ENCODE measurements at places on chromosomes 11 and 22.

- DNase-seq, result no peak
Observed at GRCh38 chr11:116234989-116235568, 537.7 kb downstream of the BUD13 start.

DNA sequence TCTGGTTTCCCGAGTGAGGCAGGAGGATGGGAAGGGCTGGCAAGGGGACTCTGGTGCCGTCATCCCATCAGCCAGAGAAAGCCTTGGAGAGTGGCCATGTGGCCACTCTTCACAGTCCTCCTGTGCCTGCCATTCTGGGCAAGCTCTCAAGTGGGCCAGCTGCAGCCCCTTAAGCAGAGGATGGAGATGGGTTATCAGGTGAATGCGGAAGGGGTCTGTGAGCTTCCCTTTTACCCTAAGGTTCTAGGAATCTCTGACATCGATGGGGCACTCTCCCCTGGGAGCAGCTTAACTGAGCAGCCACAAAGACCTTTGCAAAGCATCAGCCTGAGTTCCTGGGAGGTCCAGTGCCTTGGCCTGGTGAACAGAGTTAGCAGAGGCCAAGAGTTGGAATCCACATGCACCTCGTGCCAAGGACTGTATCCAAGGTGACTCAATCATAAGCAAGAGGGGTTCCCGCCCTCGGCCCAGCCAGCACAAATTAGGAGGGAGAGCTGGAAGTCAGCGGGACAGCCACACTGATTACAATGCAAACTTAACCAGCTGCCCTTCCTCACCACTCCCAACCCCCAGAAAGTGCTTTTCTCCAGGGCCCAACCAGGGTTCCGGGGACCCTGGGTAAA is 193.6 kb downstream of the BUD13 start:
- DNase-seq, result no peak

GRCh38 chr22:36379593-36380361 is 8.0 kb downstream of the MYH9 start:
- no peak for DNase-seq

DNA sequence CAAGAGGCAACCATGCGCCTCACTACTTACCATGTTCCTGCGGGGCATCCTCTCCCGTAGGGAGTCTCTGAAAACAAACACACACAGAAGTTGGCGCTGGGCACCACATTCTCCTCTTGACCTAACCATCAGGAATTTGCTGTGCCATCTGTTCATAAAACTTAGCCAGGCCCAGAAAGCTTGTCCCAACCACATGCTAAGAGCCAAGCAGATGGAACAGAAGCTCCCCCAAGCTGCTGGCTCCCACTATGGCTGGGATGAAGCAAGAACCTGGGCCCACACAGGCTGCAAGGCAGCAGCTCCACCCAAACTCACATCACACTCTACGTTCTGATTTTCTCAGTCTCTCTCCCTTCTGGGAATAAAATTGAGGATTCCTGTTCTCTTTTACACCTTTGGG is 17.4 kb downstream of the HPS4 start:
- DNase-seq, result no peak

DNA sequence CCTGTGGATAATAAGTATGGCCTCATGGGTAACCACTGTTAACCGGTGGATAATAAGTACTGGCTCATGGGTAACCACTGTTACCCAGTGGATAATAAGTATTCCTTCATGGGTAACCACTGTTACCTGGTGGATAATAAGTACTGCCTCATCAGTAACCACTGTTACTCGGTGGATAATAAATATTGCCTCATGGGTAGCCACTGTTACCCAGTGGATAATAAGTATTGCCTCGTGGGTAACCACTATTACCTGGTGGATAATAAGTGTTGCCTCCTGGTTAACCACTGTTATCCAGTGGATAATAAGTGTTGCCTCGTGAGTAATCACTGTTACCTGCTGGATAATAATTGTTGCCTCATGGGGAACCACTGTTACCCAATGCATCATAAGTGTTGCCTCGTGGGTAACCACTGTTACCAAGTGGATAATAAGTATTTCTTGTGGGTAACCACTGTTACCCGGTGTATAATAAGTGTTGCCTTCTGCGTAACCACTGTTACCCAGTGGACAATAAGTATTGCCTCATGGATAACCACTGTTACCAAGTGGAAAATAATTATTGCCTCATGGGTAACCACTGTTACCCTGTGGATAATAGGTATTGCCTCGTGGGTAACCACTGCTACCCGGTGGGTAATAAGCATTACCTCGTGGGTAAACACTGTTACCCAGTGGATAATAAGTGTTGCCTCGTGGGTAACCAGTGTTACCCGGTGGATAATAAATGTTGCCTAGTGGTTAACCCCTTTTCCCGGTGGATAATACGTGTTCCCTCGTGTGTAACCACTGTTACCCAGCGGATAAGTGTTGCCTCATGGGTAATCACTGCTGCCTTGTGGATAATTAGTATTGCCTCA is 26.6 kb upstream of the NXPE4 start:
- DNase-seq, result no peak

DNA sequence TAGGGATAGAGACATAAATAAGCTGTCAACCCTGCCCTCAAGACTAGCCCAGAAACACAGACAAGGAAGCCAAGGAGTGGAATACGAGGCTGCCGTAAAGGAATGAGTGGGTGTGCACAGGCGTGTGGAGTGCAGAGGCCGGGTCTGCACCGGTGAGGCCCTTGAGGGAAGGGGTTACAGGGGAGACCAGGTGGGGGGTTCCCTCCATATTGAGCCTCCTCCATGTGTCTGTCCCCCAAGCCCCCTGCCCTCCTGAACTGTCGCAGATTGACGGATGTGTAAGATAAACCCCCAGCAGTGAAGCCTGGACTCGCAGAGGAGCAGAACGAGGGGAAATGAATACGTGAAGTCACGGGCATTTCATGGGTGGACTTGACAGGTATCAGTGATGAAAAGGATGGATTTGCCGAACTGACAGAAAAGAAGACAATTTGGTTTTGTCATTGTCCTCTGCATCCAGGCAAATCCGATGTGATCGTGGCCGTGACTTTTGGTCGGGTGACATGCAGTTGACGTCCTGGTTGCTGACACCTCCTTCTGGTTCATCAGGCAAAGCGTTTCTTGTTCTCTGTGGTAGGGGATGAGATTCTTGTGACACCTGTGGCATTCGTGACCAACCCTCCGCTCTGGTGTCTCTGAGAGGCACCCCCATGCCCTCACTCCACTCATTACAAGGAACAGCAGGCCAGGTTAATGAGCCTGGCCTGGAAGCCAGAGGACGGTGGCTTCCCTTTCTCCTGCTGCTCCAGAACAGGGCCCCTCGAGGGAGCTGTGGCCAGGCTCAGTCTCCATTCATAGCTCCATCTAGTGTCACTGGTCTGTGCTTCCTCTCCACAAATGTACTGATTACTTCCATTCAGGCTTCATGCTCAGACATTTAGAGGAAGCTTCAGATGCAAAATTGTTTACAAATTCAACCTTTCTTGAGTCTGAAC is 223.1 kb upstream of the B3GAT1 start:
- DNase-seq, result no peak

DNA sequence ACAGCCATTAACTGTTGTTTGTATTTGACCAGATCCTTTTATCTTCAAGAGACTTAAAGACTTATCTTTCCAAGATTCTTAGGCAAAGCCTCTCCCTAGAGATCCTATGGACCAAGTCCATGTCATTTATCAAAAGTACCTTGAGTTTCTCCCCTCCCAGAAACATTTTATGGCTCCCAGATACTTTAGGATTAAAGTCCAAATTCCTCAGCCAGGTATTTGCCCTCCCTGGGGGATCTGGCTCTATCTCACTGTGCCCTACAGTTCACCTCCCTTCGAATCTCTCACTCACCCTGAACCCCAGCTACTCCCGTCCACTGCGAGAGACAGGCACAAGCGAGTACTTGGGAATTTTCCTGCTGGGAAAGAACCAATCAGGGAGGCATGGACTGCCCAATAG is 11.9 kb downstream of the MS4A8 start:
- DNase-seq, result no peak
